ENCODE measurements at places on chromosomes 5 and 9. TPM values are rescaled to one million over a fixed set of nuclear protein-coding genes. Genes with fewer than 3 reads are reported as not detected.

The IFNB1 gene
- total RNA-seq: not detected

The CAMK4 gene
- 8.6 TPM for total RNA-seq

The ANXA6 gene
- 405 TPM for total RNA-seq

The DAB2IP gene
- 10.1 TPM for total RNA-seq

The PCDHA10 gene
- not detected for total RNA-seq

The C5orf58 gene
- total RNA-seq: not detected

The CXCL14 gene
- not detected for total RNA-seq

The CKMT2 gene
- 1.0 TPM for total RNA-seq

The SMAD5 gene
- 28.6 TPM for total RNA-seq

The LTC4S gene
- total RNA-seq: 1.6 TPM

The LCN1 gene
- not detected for total RNA-seq

The FCN2 gene
- not detected for total RNA-seq

The SEC24A gene
- 13.1 TPM for total RNA-seq

The DAPK1 gene
- total RNA-seq: 2.4 TPM

The NR6A1 gene
- 0.15 TPM for total RNA-seq

The HEMGN gene
- total RNA-seq: not detected

The HAUS6 gene
- 13.3 TPM for total RNA-seq

The CDKN2A gene
- 5.7 TPM for total RNA-seq

The TRPM6 gene
- total RNA-seq: under 0.01 TPM

The IL3 gene
- not detected for total RNA-seq

The HAPLN1 gene
- 2.7 TPM for total RNA-seq

The BARHL1 gene
- not detected for total RNA-seq

The FBP2 gene
- total RNA-seq: not detected

The AJM1 gene
- total RNA-seq: 0.45 TPM

The GFRA3 gene
- total RNA-seq: not detected

The ROPN1L gene
- total RNA-seq: 0.45 TPM

The HRH2 gene
- 0.17 TPM for total RNA-seq

The CDC14B gene
- total RNA-seq: 12.1 TPM

The GAPT gene
- not detected for total RNA-seq

The CFAP157 gene
- not detected for total RNA-seq

The DNM1 gene
- total RNA-seq: 5.7 TPM

The PTGS1 gene
- total RNA-seq: 55.0 TPM

The SLC6A18 gene
- not detected for total RNA-seq

The THBS4 gene
- total RNA-seq: 2.4 TPM

The PCDHGC4 gene
- total RNA-seq: 0.17 TPM

The NRG2 gene
- 0.15 TPM for total RNA-seq

The CDH6 gene
- total RNA-seq: 0.30 TPM

The TCF7 gene
- total RNA-seq: 2.7 TPM

The PPIC gene
- 16.8 TPM for total RNA-seq

The SPATA31A6 gene
- not detected for total RNA-seq

The PFDN1 gene
- total RNA-seq: 99.0 TPM

The ZNF883 gene
- 1.7 TPM for total RNA-seq

The PCDHGA10 gene
- total RNA-seq: 4.9 TPM

The SLC4A9 gene
- total RNA-seq: not detected

The TMEM215 gene
- total RNA-seq: not detected

The SLC45A2 gene
- under 0.01 TPM for total RNA-seq

The CNTFR gene
- total RNA-seq: not detected
